ENCODE measurements at places on chromosomes 16 and 17.

DNA sequence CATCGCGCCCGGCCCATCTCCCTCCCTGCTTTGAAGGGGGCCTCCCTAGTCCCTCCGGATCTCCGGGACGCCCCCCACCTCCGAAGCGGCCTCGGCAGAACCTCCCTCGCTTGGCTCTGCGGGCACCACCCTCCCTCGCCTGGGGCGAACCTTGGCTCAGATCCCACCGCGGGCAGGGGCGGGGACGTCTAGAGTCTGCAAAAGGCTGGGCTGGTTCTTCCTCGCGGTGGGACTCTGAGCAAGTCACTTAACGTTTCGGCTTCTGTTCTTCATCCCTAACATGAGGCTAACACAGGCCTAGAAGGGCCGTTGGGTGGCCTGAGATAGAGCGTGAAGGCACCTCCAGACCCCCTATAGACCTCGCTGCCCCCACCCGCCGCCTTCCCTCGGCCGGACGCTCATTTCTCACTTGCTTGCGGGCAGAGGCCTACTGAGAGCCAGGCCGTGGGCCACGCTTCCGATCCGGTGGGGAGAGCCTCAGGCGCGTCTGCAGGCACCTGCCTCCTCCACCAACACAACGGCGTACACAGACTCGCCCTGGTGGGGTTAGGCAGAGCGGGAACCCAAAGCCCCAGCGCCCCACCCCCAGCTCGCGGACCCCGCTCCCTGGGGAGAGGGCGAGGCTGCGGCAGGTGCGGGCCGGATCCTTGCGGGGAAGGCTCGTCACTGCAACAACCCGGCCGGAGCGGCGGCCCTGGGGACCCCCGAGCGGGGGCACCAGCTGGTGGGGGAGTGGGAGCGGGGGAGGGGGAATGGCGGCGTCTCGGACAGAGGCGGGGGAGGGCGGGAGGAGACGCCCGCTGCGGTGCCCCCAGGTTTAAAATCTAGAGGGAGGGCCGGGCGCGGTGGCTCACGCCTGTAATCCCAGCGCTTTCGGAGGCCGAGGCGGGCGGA, 5.4 kb downstream of the MYO1C start:
- no peak for DNase-seq

- no peak for DNase-seq
Measured at GRCh38 chr16:15810949-15811348, 45.9 kb downstream of the MYH11 start.

GRCh38 chr17:65547253-65547670, 14.2 kb downstream of the AXIN2 start:
- no peak for DNase-seq

- no peak for DNase-seq
Measured at GRCh38 chr16:29662729-29663015, 375 bp upstream of the SPN start.

GRCh38 chr16:11835891-11836649, 15.3 kb downstream of the RSL1D1 start:
- no peak for DNase-seq

DNA sequence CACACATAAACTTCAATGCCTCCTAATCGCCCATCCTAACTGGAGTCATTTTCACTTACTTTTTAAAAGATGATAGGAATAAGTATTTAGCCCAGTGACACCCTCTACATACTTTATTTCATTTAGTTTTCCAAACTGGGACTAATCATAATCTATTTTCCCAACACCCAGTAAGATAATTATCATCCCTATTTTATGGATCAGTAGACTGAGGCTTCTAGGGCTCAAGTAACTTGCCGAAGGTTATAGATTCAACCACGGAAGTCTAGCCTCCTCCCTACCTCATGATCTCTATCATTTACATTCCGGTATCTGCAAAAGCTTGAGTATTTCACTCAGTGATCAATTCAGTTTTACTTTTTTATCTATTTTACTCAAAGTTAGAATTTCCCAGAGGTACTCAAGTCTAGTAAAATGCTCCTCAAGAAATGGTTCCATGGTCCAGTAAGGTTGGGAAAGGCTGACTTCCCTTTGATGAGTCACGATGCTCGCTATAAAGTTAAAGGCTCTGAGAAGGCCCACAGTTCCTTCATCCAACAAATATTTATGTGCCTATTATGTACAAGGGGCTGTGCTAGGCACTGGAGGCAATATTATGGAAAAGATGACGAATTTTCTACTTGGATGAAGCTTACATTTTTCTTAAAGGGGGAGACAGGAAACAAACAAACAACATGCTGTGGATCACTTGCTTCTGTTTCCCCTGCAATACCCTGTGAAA, 75.1 kb downstream of the TOX3 start:
- no peak for DNase-seq

DNA sequence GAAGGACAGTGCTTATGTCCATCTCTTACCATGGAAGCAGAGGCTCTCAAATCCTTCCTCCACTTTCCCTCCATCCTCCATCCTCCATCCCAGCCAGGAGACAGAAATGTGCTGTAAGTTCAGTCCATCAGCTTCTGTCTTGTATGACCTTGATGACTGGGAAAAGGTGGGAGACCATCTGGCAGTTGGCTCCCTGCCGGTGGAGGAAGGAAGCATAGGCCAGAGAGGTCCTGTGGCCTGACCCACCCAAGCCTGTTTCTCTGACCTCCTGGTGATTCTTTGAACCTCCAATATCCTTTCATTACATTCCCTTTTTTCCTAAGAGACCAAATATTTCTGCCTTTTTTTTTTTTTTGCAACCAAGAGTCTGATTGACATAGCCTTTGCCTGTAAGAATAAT, 215.3 kb downstream of the ABCC12 start:
- DNase-seq = no peak

DNA sequence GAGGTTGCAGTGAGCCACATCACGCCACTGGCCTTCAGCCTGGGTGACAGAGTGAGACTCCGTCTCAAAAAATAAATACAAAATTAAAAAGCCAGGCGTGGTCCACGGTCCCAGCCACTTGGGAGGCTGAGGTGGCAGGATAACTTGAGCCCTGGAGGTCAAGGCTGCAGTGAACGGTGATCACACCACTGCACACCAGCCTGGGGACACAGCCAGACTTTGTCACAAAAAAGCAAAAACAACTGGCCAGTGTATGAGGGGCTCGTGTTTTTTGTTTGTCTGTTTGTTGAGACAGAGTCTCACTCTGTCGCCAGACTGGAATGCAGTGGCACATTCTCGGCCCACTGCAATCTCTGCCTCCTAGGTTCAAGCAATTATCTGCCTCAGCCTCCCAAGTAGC, 1.2 kb upstream of the UBB start:
- DNase-seq = no peak

DNA sequence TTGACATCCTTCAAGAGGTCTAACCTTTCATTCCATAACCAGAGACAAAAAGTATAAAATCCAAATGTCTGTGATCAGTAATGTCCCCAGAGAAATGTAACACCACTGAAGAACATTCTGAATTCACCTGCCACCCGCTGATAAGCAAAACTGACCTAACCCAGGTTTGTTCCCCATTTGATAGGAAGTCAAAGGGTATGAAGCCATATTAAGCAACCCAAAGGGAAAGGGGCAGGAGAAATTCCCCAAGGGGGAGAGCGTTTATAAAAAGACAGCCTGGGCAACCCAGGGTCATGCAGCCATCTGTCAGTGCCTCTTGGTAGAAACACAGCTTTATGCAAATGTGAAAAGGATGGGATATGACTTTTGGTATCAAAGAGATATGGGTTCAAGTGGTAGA, 30.7 kb upstream of the PIK3R6 start:
- no peak for DNase-seq

DNA sequence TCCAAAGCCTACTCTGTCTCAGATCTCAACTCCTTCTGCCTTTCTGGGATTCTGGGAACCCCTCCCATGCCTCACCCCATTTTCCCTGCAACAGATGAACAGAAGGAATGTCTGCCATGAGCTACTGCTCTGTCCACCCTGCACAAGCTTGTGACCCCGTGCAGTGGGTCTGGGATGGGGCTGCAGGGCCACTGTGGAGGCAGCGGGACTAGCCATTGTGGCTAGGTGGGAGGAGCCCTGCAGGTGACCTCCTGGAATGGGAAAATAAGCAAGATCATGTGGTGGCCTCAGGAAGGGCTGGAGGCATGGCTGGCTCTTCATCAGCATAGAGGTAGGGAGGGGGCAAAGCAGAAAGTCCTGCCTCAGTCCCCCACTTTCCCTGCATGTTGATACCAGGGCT, 13.7 kb downstream of the PDP2 start:
- DNase-seq = no peak

DNA sequence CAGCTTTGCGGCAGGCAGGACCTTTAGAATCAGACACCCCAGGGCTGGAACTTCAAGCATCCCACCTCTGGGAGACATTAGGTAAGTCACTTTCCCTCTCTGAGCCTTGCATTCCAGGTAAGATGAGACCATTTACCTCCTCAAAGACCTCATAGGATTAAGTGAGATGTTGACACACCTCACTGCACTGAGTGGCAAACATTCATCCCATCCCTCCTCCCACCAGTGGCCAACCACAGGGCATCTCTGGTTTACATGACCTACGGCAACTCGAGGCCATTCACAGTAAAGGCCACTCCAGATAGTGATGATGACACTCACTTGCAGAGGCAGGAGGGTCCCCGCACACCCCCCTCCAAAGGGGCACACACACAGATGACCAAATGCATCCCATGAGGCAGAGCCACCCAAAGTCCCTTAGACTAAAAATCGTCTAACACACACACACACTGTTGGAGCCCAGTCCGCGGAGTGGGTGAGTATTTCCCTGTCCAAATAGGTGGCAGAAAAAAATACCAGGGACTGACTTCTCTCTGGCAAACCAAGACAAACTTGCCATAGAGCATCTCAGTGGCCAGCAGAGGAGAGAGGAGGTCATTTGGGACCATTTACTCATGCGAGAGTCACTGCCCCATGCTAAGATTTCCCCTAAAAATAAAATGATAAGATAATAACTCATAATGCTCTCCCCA, 454.9 kb downstream of the SOX9 start:
- no peak for DNase-seq

- DNase-seq = no peak
Measured at GRCh38 chr16:87652799-87653198, 50.5 kb downstream of the JPH3 start.

- DNase-seq = no peak
Measured at GRCh38 chr17:42051013-42051400, 606 bp upstream of the C17orf113 start.

DNA sequence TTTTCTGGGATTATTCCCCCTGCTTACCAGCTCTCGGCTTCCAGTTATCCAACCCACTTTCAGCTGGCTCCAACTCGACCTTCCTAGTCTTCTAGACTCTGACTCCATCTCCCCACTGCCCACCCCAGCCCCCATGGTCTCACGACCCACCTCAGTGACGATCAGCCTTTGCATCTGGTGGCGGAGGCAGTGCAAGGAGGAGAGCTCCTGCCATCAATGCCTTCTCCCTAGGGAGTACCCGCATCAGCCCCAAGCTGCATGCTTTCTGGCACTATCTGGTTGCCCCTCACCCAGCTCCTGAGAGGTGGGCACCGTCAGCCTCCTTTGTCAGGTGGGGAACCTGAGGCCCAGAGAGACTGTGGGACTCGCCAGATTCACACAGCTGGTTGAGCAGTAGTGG, 72.6 kb upstream of the RPL38 start:
- DNase-seq = no peak

DNA sequence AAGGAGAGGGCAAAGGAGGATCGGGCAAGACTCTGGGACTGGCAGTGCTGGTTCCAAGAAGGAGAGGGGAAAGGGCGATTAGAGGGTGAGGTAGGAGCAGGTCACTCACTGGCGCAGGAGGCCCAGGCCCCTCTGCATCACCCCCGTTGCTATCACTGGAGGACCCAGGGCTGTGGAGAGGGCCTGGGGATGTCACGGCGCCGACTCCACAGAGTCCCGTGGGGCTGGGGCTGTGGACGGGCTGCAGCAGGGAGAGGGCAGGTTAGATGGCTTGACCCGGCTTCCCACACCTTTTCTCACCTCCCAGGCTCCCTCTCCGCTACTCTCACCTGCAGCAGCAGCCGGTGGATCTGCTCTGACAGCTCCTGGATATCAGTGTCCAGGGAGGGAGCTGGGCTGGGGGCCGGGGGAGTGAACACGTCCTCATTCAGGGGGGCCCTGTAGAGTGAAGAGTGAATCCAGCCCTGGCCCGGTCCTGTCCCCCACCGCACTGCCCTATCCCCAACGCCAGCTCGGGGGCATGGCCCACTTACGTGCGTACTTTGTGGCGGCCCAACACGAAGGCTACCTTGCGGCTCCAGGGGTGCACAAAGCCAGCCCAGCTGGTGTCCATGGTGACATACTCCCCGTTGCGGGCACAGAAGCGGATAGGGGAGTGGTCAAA, 4.9 kb downstream of the PER1 start:
- DNase-seq = no peak

DNA sequence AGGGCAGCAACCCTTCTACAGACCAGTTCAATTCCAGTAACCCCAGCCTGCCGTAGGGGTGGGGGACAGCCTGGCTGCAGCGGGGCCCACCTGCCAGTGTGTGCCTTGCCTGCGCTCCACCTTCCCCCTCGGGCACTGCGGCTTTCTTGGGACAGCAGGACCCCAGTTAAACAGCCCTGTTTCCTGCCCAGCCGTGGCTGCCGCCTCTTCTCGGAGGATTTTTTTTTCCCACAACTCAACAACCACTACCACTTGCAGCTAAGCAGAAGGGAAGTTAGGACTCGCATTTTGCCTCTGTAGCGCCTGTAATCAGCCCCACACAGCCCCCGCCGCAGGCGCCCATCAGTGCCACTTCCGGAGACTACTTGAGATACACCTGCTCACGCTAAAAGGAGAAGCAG, 76.1 kb downstream of the RAI1 start:
- no peak for DNase-seq

- DNase-seq = no peak
Measured at GRCh38 chr16:30009990-30010843, 610 bp downstream of the DOC2A start.

- DNase-seq = no peak
Measured at GRCh38 chr16:58411736-58412614, 19.7 kb downstream of the GINS3 start.

DNA sequence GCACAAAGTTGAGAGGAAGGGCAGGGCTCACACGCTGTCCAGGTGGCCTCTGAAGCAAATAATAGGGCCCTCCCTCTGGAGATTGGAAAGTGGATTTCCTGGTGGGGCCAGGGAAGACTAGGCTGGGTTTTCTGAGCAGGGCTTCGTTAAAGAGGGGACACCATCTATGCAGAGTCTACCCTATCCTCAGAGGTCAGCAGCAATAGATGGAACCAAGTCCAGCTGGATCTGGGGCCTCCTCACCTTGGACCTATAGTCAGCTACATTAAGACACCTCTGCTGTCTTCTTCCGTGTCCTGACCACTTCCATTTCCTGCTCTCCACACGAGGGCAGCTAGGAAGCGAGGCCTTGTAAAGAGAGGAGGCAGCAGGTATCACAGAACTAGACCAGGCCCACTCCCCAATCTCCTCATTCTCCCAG, 14.7 kb upstream of the ST6GALNAC1 start:
- DNase-seq = no peak

GRCh38 chr17:40912486-40913210, 24.8 kb downstream of the KRT23 start:
- DNase-seq = no peak

- no peak for DNase-seq
Measured at GRCh38 chr16:8950580-8951077, 13.1 kb downstream of the USP7 start.

All from AG09309 (cell line).